ENCODE measurements at places on chromosomes 11 and 22.

- DNase-seq = no peak
Measured at GRCh38 chr11:20912065-20912821, 242.9 kb downstream of the NELL1 start.

- DNase-seq = no peak
Measured at GRCh38 chr11:34629711-34630110, 8.8 kb downstream of the EHF start.

- DNase-seq = no peak
Measured at GRCh38 chr22:50208939-50209892, 8.4 kb downstream of the SELENOO start.

DNA sequence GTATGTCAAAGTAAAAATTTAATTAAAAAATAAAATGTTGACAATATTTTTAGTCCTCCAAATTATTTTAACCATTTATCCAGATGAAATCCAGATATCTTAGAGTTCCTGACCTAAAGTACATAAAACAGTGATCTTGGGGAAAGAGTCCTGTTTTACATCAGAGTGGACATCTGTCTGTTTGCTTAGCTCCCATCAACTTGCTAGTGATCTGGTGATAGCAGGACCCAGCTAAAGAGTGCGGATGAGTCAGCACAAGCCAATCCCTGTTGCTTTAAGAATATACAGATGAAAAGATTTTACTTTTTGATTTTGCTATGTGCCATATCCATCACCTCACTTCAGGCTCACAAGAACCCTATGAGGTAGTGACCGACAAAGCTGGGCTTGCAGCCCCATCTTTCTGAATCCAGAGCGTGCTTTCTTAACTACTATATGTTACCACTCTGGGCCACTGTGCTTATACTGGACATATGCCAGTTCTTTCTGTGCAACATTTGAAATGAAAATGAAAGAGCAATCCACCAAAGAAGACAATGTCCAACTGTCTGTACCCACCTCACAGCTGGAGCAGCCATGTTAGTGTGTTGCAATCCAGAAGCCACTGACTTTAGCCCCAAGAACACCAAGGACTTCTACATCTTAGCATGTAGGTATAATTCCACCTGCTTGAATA, 167.6 kb upstream of the SESN3 start:
- no peak for DNase-seq

- DNase-seq = no peak
Measured at GRCh38 chr11:8194956-8195355, 26.1 kb upstream of the RIC3 start.

- no peak for DNase-seq
Measured at GRCh38 chr11:135022454-135022853, 610.4 kb upstream of the B3GAT1 start.

DNA sequence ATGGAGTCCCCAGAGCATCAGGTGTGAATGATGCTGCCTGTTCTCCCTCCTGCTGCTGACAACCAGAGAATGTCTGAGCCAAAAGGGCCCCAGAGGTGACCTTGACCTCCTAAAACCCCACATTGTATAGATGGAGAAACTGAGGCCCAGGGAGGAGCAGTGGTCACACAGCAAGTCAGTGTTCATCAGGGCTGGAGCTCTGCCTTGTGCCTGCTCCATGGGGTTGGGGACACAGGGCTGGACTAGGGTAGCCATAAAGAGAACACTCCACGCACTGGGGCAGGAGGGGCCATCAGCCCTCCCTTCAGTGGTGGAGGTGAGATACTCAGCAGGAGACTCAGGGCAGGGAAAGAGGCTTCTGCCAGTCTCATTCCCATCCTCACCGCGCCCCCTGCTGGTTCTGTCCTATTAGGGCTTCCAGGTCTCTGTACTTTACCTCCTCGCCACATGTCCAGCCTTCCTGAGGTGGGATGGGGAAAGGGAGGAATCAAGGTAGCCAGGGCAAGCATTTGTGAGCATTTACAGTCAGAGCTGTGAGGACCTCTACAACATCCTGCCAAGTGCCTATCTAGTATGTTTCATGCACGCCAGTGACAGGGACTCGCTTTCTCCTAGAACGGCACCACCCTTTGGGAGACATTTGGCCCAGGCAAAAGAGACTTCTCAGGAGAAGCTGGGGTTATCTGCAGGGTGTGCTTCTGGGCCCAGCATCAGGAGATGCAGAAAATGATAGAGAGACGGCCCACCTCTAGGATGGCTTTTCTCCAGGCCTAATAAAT, 43.2 kb downstream of the NEU3 start:
- peak; percentile 33 for DNase-seq

- DNase-seq = no peak
Measured at GRCh38 chr22:19357270-19358105, 66.0 kb upstream of the CLTCL1 start.

- no peak for DNase-seq
Measured at GRCh38 chr11:79332017-79332416, 108.8 kb downstream of the TENM4 start.

Measured in effector memory CD4-positive, alpha-beta T cell (primary cell).